ENCODE measurements at places on chromosomes 5 and 9. TPM values are rescaled to one million over a fixed set of nuclear protein-coding genes. Genes with fewer than 3 reads are reported as not detected.
A peak's percentile ranks its signal among the peaks of the same experiment; 100 is the strongest.

GRCh38 chr5:73759771-73760170 lies 133.8 kb downstream of the ARHGEF28 start:
- no peaks in the 10 kb centered on the region for H3K27me3 ChIP-seq
- H3K36me3 ChIP-seq, result no peaks in the 10 kb centered on the region

HTR1A gene
- not detected for total RNA-seq

- peaks cover 7% of the 10 kb centered on the region for H3K36me3 ChIP-seq
- no peaks in the 10 kb centered on the region for H3K4me1 ChIP-seq
- no peaks in the 10 kb centered on the region for H3K27me3 ChIP-seq
- no peak for DNase-seq
- no peak overlapping the region for H3K4me3 ChIP-seq
Measured at GRCh38 chr5:133985540-133986180, 17.2 kb upstream of the C5orf15 start.

DNA sequence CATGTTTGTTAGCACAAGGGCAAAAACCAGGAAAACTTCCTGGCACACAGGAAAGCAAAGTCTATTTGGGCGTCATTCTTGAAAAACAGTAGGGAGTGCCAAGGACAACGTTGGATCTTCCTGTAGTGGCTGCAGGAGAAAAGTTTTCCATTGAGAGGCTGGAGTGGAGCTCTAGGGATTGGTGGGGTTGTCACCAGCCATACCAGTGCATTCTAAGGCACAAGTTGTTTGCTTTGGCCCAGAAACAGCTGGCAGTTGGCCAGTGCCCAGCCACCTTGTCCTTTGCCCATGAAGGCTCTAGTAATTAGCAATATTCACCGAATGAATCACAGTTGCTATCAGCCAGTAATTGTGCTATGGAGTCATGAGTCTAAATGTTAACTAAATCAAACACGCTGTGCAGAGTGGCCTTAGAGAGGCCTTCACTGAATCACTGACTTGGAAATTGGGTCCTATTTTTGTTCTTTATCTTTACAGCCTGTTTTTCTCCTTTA lies 26.4 kb downstream of the TNFSF15 start:
- no peaks in the 10 kb centered on the region for H3K27me3 ChIP-seq
- H3K27ac ChIP-seq, result no peak overlapping the region
- no peak overlapping the region for H3K4me3 ChIP-seq
- peak; percentile 95 for DNase-seq
- H3K36me3 ChIP-seq, result no peaks in the 10 kb centered on the region

- no peak overlapping the region for H3K27ac ChIP-seq
- DNase-seq, result no peak
- no peaks in the 10 kb centered on the region for H3K4me1 ChIP-seq
Measured at GRCh38 chr5:40447438-40447837, 232.3 kb upstream of the PTGER4 start.

GRCh38 chr5:115431116-115431515 lies 113.5 kb downstream of the FEM1C start:
- no peaks in the 10 kb centered on the region for H3K36me3 ChIP-seq
- no peaks in the 10 kb centered on the region for H3K27me3 ChIP-seq
- H3K27ac ChIP-seq, result no peak overlapping the region
- peak; percentile 28 for DNase-seq

- no peak for DNase-seq
- no peak overlapping the region for H3K27ac ChIP-seq
- no peaks in the 10 kb centered on the region for H3K36me3 ChIP-seq
- no peaks in the 10 kb centered on the region for H3K4me1 ChIP-seq
- H3K27me3 ChIP-seq, result no peaks in the 10 kb centered on the region
- H3K4me3 ChIP-seq, result no peak overlapping the region
Measured at GRCh38 chr5:54658010-54658409, 140.5 kb downstream of the SNX18 start.

DNA sequence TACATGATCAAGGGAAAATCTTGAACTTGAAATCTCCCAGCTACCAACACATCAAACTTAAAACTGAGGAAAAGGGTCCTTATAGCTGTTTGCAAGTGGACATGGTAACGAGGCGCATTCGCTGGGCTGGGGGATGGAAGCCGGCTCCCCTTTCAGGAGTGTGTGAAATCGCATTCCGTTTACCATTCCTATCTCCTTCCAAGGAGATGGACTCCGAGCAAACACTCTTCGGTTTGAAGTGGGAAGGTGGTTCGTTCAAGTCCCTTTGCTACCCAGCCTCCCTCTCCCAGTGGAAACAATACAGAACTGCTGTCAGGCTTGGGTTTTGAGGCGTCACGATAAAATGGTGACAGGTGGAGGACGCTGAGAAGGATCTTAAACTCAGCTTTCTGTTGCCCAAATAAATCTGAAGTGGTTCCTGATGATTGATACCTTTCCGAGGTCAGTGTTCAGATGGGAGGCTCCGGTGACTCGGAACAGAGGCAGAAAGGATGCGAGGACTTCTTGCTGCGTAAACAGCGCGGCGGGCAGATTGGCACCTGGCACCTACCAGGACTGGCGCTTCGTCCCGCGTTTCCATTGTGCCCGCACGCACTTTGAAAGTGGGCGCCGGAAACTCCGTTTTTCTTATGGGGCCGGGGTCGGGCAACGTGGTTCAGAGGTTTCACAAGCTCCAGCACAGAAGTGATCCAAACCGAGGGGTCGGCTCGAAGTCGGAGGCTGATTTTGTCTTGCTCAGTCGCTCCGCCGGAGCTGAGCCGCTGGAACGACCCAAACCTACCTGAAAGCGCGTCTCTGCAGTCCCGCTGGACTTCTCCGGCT lies 7.0 kb downstream of the MSX2 start:
- no peaks in the 10 kb centered on the region for H3K36me3 ChIP-seq
- DNase-seq, result no peak
- no peak overlapping the region for H3K4me3 ChIP-seq
- peaks cover 19% of the 10 kb centered on the region for H3K4me1 ChIP-seq
- H3K27me3 ChIP-seq, result no peaks in the 10 kb centered on the region

GRCh38 chr5:96292582-96293247 lies 140.3 kb downstream of the PCSK1 start:
- H3K27ac ChIP-seq, result no peak overlapping the region
- H3K4me1 ChIP-seq, result peaks cover 27% of the 10 kb centered on the region
- no peaks in the 10 kb centered on the region for H3K36me3 ChIP-seq
- H3K4me3 ChIP-seq, result no peak overlapping the region

PCDHGB6 gene
- 4.6 TPM for total RNA-seq

GRCh38 chr5:148179234-148179824 lies 11.0 kb downstream of the SPINK14 start:
- H3K27me3 ChIP-seq, result no peaks in the 10 kb centered on the region
- H3K36me3 ChIP-seq, result no peaks in the 10 kb centered on the region
- no peak overlapping the region for H3K4me3 ChIP-seq
- H3K27ac ChIP-seq, result no peak overlapping the region
- DNase-seq, result no peak

DNA sequence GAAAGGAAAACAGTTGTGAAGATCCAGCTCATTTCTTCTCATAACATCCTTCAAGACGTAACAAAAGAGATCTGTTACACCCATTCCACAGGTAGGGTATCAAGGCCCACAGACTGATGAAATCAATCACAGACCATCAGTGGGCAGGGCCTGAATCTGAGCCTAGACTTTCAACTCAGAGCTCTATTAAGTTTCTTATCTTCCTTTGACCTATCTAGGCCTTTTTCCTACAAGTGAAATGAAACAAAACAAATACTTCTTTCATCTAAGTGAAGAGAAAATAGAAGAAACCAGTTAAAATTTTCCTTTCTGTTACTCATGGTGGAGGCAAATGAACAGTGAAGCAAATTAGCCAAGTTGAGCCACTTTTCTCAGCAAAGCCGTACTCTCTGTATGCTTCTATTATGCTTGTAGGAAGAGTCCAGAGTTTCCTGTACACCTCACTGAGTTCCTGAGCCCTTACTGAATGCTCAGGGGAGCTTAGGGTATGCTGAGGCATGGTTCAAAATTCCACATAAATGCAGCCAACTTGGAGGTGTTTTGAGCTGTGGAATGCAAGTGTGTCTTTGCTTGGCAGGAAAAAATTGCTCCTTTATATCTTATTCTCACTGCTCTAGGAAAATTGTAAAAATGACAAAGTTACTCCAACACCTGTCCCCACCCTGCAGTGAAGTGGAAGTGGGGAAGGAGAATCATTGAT lies 91.9 kb downstream of the FEM1C start:
- H3K27ac ChIP-seq, result peak overlapping the region; percentile 60
- no peaks in the 10 kb centered on the region for H3K36me3 ChIP-seq
- peaks cover 75% of the 10 kb centered on the region for H3K4me1 ChIP-seq
- no peaks in the 10 kb centered on the region for H3K27me3 ChIP-seq
- no peak overlapping the region for H3K4me3 ChIP-seq

DNA sequence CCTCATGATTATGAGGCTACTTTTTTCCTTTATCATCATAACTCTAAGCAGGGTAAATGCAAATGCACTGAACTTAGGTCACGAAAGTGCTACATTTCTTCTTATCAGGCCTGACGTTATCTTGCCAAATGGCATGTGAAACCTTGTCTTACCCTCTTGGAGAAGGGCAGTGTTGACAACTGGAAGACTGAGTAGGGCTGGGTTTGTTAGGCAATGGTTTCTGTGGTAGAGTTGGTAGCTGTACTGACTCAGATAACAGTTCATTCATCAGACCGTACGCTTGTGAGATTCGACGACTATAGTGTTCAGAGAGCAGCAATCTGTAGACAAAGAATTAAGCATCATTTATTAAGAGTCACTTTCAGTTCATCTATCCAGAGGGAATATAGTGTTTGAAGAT lies 127.7 kb downstream of the CPLANE1 start:
- H3K27ac ChIP-seq, result no peak overlapping the region
- H3K27me3 ChIP-seq, result no peaks in the 10 kb centered on the region
- no peak overlapping the region for H3K4me3 ChIP-seq
- peaks cover 6% of the 10 kb centered on the region for H3K36me3 ChIP-seq
- H3K4me1 ChIP-seq, result no peaks in the 10 kb centered on the region

- H3K36me3 ChIP-seq, result no peaks in the 10 kb centered on the region
- peak within 1 kb of the TSS; percentile 54 for H3K4me3 ChIP-seq
- H3K27me3 ChIP-seq, result no peaks in the 10 kb centered on the region
Measured at GRCh38 chr9:136991993-136992818, at the start of gene PAXX. Gene PAXX, plus strand, starts transcription at chr9:136992422. Its CDS starts 22 bp downstream, at chr9:136992444.

NRARP gene
- 24.4 TPM for total RNA-seq

EDIL3 gene
- 4.7 TPM for total RNA-seq

GRCh38 chr5:113242481-113243348 lies 192.1 kb downstream of the TSSK1B start:
- no peak overlapping the region for H3K4me3 ChIP-seq
- H3K27ac ChIP-seq, result no peak overlapping the region
- no peaks in the 10 kb centered on the region for H3K4me1 ChIP-seq
- H3K36me3 ChIP-seq, result no peaks in the 10 kb centered on the region

F2RL2 gene
- 0.78 TPM for total RNA-seq

DNA sequence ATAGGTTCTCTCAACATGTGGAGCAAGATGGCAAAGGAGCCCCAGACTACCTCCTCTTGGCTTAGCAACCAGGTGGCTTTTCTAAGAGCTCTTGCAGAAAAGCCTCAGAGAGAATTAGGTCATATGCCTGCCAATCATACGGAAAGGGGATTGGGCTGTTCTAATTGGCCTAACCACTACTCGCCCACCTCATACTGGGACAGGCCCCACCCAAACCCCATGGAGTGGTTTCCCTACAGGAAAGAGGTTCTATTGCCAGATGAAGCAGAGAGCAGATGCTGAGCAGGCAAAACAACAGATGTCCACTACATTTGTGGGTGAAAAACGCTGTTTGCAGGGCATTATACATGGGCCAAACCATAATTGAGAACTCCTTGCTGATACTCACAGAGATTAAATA lies 29.0 kb downstream of the ABLIM3 start:
- H3K27ac ChIP-seq, result no peak overlapping the region
- no peaks in the 10 kb centered on the region for H3K36me3 ChIP-seq
- H3K4me3 ChIP-seq, result no peak overlapping the region
- no peak for DNase-seq
- H3K4me1 ChIP-seq, result no peaks in the 10 kb centered on the region

- no peaks in the 10 kb centered on the region for H3K36me3 ChIP-seq
- no peaks in the 10 kb centered on the region for H3K27me3 ChIP-seq
- H3K4me3 ChIP-seq, result no peak within 1 kb of the TSS
- no peak for DNase-seq
Measured at GRCh38 chr5:141363952-141364660, at the start of gene PCDHGA5. Gene PCDHGA5, plus strand, starts transcription at chr5:141364162. Its CDS starts 169 bp downstream, at chr5:141364331.

MED7 gene
- total RNA-seq, result 4.9 TPM

DNA sequence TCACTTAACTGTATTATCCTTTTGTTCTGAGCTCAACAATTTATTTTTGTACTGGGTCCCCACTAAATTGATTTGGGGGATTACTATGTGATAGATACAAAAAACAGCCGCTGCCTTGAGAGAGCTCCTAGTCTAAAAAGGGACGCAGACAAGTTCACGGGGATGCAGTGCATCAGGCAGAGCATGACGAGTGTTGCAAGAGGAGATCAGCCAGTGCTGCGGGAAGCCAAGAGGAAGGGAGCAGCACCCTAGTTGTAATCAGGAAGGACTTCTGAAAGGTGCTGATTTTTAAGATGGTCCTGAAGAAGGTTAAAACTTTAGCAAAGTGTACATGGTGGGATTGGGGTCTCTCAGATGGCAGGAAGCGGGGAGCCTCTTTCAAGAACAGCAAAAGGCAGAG lies 15.8 kb downstream of the GALNT10 start:
- no peaks in the 10 kb centered on the region for H3K27me3 ChIP-seq
- H3K36me3 ChIP-seq, result no peaks in the 10 kb centered on the region
- no peak overlapping the region for H3K27ac ChIP-seq
- H3K4me3 ChIP-seq, result no peak overlapping the region

DNA sequence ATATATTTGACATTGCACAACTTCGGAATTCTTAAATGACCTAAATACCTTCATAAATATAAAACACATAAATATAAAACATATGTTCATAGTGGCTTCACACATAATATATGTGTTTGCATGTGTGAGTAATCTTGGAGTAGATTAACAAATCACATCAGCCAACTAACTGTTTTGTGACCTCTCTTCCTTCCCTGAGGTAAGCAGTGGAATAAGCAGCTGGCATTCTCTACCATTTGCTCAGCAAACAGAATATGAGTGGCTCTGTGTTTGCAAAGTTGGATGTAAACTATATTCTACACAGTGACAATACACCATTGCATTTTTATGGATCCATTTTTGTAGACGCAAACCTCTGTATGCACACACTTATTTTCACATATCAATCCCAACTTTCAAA lies 189.9 kb downstream of the ACER2 start:
- DNase-seq, result no peak
- peaks cover 4% of the 10 kb centered on the region for H3K27me3 ChIP-seq
- no peak overlapping the region for H3K4me3 ChIP-seq
- H3K36me3 ChIP-seq, result no peaks in the 10 kb centered on the region

GRCh38 chr9:17739736-17740135 lies 160.9 kb downstream of the SH3GL2 start:
- no peak overlapping the region for H3K4me3 ChIP-seq
- H3K27ac ChIP-seq, result no peak overlapping the region
- no peaks in the 10 kb centered on the region for H3K27me3 ChIP-seq
- no peaks in the 10 kb centered on the region for H3K4me1 ChIP-seq

DNA sequence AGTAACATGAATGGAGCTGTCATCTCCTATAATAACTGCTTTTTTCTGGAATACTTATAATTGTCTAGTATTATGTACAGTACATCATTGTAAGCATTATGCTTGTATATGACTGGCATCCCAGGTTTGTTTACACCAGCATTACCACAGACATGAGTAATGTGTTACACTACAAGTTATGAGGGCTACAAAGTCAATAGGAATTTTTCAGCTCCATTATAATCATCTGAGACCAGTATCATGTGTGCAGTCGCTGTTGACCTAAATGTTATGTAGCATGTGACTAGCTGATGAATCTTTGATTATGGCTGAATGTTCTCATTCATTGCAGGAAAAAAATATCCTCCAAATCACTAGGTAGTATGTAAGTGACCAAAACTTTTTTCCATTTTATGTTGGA lies 2.2 kb downstream of the ZCCHC9 start:
- no peaks in the 10 kb centered on the region for H3K36me3 ChIP-seq
- H3K27ac ChIP-seq, result no peak overlapping the region
- no peaks in the 10 kb centered on the region for H3K27me3 ChIP-seq
- H3K4me3 ChIP-seq, result no peak overlapping the region
